ENCODE measurements at places on chromosomes 5 and 9.

GRCh38 chr9:114960276-114960675, 29.9 kb upstream of the TNFSF8 start:
- DNase-seq, result no peak

DNA sequence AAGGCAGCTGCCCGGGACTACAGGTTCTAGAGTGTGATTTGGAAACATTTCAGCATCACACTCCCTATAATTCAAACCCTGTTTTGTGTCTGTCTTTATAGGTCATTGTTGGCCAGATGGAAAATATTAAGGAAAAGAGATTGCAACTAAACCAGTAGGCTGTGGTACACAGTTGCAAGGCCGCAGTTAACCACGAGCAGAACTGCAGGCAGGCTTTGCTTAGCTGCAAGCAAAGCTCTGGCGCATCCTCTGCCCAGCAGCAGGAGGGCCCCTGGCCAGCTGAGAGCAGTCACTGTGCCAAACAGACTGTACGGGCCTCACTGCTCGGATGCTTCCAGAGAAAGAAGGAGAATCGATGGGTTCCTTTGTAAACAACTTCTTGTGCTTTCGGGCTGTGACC, 204.5 kb downstream of the DENND1A start:
- DNase-seq, result no peak

GRCh38 chr5:5810461-5810860, 388.0 kb downstream of the ICE1 start:
- DNase-seq, result no peak

DNA sequence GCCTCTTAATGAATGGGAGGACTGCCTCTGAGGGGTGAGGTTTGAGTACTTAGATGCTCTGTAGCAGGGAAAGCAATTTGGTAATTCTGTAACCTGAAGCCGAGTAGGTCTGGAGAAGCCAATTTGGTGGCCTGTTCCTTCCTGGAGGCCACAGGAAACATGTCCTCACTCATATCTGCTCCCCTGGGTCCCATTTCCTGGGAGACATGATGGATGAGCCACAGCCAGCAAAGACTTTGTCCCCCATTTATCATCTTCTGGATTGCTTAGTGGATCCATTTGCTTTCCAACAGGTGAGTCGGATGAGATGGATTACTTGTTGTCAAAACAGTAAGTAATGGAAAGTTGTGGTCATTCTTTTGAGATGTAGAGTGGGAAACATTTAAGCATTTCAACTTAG, 99.8 kb upstream of the KLF9 start:
- DNase-seq, result no peak

DNA sequence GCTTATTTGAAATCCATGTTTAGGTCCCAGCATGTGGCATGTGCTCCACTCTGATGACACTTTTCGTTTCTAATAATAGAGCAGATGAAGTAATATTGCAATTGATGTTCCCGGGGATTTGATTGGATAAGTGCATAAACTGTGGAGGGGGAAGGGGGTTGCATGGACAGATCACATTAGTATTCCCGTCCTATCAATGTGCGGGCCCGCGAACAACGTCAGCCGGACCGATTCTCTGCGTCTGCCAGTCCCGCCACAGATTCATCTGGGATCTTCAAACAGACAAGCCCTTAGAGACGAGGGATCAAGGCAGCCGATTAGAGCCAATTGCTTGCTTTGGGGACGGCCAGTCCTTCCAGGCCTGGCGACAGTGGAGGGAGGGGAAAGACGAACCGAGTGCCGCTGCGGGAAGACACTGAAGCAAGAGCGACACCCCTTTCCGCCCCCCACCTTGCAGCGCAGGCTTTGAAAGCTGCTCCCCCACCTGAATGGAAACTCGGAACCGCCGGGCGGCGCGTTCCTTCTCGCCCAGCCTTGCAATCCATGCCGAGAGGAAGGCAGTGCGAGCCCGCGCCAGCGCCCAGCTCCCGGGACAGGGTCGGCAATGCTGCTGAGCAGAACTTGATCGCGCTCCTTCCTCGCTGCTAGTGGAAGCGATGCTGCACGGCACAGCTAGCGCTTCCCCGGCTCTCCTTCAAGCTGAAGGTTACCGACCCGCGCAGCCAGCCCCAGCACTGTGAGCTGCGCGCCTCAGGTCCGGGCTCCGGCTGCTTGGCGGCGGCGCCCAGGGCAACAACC, at the start of gene RGS7BP:
TSS of gene RGS7BP (plus strand) at position 247 of the 798 bp plus-strand sequence. CDS start 610 bp downstream, outside the sequence.
- DNase-seq, result no peak

DNA sequence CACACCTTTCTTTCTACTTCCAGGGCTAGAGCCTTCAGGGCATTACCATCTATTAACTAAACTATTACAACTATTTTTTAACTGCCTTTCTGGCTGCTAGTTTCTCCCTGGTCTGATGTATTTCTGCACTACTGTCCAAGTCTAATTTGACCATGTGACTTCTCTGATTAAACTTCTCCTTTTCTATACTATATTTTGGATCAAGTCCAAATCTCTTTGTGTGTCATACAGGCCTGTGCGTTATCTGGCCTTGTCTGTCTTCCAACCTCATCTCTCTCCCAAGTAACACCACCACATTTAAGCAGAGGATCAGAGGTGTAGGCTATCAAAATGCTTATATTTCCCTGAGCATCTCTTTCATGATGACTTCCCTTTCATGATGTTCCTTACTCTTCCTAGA, 47.2 kb upstream of the OR13F1 start:
- no peak for DNase-seq

DNA sequence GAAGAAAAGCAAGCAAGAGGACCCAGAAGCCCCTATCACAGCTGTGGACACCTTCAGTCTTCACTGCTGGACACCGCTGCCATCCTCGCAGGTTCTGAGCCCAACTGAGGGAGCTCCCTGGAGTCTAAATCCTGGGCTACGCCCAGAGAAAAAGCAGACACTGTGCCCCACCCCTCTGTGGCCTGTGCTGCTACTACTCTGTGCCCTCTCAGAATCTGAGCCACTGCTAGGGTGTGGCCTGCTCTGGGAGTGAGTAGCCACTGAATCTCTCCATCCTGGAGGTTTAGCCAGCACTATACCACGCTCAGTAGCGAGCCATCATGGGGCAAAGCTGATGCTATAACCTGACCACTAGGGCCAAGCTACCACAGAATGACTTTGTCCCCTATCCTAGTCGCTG, 338.2 kb downstream of the NPR3 start:
- no peak for DNase-seq

DNA sequence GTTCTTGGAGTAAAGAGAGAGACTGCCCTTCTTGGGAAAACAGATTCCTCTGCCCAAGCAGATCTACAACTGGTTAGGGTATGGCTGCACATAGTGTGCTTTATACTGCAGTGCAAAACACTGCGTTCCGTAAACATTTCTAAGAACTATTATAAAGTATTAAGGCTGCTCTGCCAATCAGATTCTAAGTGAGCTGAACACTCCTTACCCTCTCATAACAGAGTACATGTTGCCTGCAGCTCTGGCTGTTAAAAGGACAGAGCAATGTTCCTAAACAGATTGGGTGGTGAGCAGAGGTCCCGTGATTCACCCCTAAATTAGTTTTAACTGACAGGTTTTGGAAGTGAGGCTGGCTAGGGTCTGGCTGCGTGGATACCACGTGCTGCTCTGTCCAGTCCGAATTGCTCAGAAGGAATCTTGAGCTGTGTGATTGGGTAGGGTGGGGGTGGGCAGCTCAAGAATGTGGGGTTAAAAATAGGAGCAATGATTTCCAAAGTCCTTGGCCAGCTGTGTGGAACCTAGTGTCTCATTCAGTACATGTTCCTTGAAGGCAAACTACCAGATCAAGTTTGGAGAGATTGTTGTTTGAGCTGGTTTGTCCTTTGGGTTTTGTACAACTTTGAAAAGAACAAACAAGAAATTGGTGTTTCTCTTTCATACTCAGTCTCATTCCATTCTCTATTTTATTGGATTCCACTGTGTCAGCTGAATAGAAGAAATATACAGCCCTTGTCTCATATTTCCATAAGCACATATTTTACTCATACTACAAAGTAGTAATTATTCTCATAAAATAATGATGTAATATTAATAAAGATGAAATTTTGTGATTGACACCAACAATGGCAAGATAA, 497.6 kb upstream of the CD180 start:
- no peak for DNase-seq

DNA sequence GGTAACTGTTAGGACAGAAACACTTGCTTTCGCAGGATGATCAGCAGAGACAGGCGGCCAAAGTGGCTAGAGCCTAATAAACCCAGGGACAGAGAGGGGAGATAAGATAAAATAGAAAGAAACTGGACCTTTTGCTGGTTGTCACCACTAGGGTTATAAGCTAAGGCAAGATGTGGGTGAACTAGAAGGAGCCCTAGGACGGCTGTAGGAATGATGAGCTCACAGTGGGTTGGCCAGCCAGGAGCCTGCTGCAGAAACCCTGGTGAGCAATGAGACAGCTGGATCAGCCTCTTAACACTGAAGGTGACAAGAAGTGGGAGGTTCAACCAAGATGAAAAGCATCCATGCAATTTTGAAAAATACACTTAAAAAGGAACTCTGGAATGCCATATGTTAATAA, 13.5 kb downstream of the CTNND2 start:
- DNase-seq, result no peak

- no peak for DNase-seq
These were observed 5.4 kb downstream of the SPINK6 start for GRCh38 chr5:148208226-148208625.

DNA sequence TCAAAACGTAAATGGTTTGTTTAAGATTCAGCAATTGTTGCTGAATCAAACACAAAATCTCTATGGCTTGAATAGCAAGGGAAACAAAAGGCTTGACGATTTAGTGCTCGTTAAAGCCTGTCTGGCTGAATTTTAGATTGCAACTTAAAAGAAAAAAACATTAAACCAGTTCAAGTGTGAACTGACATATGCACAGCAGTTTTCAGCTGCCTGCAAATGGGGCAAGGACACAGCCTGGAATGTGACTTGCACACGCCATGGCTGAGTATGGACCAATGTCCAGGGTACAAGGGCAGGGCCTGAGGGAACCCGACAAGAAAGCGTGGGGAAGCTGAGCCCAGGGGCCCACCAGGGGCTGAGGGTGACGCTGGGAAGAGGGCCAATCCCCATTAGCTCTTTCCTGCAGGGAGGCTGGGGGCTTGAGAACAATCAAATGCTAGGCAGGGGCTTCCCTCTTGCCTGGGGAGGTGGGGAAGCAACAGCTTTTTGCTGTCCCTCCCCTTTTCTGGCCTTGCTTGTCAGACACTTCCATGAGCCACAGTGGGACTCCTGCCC, 89.6 kb upstream of the LRRTM2 start:
- no peak for DNase-seq
